ENCODE measurements at places on chromosomes 1 and 21.

- DNase-seq, result no peak
Observed at GRCh38 chr21:16908077-16908476, 604.8 kb upstream of the CXADR start.

DNA sequence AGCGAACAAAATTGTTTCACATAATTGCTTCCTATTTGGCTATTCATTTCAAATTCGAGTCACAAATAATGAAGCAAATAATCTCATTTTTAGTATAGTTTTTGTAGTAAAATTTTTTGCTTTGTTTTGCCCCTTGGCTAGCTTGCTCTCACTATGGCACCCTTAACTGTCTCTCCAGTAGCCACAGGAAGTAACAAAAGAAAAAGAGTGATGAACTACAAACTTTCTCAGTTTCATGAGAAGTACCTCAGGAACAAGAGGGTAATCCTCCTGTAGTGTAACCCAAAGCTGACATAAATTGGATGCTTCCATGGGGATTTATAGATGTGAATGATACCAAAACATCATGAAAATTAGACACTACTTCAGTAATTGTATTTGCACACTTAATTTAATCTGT, 242.9 kb downstream of the BARHL2 start:
- DNase-seq, result no peak

DNA sequence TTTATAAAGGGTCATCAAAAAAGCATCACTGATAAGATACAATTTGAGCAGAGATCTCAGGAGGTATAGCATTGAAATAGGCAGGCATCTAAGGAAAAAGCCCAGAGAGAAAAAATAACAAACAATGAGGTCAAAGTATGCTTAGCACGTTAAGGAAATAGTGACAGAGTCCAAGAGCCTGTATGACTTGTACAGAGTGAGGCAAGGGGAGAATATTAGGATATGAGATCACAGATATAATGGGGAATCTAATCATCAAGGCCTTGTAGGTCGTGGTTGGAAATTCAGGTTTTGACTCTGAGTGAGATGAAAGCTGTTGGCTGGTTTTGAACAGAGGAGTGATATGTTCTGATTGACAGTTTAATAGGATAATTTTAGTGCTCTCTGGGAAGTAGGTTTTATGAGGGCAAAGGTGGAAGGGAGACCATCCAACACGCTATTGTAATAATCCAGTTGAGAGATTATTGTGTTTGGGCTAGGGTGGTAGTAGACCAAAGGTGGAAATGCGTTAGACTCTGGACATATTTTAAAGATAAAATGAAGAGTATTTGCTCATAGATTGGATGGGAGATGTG, 644.6 kb upstream of the TMPRSS15 start:
- no peak for DNase-seq

DNA sequence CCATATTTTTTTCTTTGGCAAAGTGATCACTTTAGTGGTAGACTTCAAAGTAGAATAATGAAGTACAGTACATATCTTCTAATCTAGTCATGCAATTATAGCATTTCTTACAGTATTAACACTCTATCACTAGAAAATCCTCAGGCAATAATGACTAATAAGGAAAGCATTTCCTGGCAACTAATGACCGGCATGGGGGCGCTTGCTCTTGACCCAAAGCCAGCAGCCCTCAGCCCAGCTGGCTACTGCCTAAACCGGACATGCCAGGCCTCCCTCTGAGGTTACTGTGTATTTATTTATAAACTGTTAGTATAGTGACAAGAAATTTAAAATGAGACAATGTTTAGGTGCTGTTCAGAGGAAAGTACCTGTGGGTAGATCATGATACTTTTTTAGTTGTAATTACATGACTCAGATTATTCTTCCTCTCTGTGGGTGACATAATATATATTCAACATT, 633.8 kb downstream of the PTPRC start:
- DNase-seq, result peak; percentile 93

GRCh38 chr1:44036409-44037139, 5.3 kb upstream of the SLC6A9 start:
- peak; percentile 72 for DNase-seq
